Spleen (tissue), 13 donors: ENCODE measurements at places on chromosomes 7 and 10.

DNA sequence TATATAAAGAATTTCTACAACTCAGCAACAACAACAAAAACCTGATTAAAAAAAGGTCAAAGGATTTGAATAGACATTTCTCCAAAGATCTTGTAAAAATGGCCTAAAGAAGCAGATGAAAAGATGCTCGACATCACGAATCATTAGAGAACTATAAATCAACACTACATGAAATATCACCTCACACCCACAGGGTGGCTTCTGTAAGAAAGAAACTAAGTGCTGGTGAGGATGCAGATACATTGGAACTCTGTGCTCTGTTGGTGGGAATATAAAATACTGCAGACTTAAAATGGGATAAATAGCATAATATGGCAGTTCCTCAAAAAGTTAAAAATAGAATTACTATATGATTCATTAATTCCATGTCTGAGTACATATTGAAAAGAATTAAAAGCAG, 38.3 kb upstream of the CDCA7L start:
- H3K27ac ChIP-seq, result no peak overlapping the region
- H3K36me3 ChIP-seq, result no peaks in the 10 kb centered on the region
- DNase-seq, result no peak
- H3K4me3 ChIP-seq, result no peak overlapping the region
- H3K4me1 ChIP-seq, result no peaks in the 10 kb centered on the region

DNA sequence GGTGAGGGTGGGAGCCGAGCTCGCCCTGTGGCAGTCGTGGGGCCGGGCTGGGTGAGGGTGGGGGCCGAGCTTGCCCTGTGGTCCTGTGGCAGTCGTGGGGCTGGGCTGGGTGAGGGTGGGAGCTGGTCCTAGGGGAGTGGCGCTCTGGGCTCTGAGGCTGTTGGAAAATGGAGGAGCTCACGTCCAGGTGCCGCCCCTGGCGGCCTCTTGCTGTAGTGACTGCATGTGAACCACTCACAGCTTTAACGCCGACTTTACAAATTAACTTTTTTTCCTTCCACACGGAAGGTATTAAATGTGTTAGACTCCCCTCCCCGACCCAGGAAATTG, 312.6 kb downstream of the WDR37 start:
- no peak for DNase-seq
- H3K4me3 ChIP-seq, result no peak overlapping the region

DNA sequence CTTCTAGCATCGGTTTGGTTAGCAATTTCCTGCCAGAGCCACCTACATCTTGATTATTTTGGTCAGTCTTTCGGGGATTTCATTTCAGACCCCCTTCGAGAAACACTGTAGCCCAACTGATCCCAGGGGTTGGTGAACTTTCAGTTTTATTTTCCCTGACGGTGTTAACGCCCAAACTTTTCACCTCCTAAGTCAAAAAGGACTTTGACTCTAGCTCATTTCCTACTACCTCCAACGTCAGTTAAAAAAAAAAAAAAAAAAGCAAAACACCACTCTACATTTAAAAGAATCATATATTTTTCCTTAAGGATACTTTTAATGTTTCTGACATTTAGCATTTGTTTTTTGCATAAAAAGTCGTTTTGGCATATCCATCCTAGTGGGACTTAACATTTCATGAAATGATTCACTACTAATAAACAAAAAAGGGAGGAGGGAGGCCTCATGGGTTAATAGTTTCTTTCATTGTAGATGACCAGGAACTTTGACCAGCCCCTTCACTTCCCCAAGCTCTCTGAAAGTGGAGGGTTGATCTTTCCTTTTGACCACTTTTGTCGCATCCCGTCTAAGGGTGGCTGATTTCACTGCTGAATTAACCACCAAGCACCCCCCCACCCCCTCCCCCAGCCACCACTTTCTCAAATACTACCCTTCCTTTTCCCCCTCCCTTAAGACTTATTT, 764 bp upstream of the TCF7L2 start:
- DNase-seq, result no peak
- no peaks in the 10 kb centered on the region for H3K36me3 ChIP-seq
- H3K4me1 ChIP-seq, result peaks cover 20% of the 10 kb centered on the region
- H3K27me3 ChIP-seq, result peaks cover 23% of the 10 kb centered on the region

- no peak for DNase-seq
- H3K4me1 ChIP-seq, result peaks cover 74% of the 10 kb centered on the region
These were observed 123.7 kb downstream of the CUBN start for GRCh38 chr10:17005621-17006566.

GRCh38 chr10:5364374-5364773, 392 bp upstream of the UCN3 start:
- H3K36me3 ChIP-seq, result no peaks in the 10 kb centered on the region
- no peak overlapping the region for H3K27ac ChIP-seq
- no peaks in the 10 kb centered on the region for H3K4me1 ChIP-seq
- no peak for DNase-seq
- H3K4me3 ChIP-seq, result no peak overlapping the region

DNA sequence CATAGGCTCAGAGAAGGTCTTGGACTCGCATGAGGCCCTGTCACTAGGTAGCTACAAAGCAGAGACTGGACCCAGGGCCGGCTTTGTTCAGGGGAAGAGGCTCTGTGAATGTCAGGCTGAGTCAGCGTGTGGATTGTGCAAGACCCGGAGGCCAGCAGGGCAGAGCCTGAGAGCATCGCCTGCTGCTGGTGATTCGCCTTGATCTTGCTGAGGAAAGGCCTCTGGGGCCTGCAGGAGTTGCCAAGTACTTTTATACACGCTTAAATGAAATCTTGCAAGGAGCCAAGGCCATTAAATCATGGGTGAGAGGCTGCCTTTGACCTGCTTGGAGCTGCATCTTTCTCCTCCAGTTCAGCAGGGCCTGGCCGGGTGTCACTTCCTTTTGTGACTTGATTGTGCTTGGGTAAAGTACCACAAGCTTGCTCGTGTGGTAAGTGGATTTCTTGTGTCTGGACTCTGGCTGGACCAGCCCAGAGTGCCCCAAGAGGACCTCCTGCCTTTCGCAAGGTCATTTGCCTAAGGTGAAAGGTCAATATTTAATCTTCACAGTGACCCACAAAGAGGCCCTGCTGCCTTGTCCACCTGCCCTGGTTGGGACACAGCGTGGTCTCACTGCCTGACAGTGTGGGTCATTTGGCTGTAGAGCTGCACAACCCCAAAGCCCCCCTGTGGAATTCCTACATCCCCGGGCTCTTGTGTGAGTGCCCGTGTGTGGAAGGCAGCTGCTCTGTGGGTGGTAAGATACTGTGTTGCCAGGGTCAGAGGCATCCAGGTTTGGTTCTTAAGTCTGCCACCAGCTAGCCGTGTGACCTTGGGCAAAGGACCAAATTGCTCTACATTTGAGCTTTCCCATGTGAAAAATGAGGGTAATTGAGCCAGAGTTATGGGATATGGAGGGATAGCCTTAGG, 38.6 kb upstream of the SH2D4B start:
- peak overlapping the region; percentile 96 for H3K27ac ChIP-seq
- peaks cover 100% of the 10 kb centered on the region for H3K4me1 ChIP-seq
- peaks cover 39% of the 10 kb centered on the region for H3K36me3 ChIP-seq
- peak; percentile 93 for DNase-seq
- H3K4me3 ChIP-seq, result no peak overlapping the region
- no peaks in the 10 kb centered on the region for H3K27me3 ChIP-seq

DNA sequence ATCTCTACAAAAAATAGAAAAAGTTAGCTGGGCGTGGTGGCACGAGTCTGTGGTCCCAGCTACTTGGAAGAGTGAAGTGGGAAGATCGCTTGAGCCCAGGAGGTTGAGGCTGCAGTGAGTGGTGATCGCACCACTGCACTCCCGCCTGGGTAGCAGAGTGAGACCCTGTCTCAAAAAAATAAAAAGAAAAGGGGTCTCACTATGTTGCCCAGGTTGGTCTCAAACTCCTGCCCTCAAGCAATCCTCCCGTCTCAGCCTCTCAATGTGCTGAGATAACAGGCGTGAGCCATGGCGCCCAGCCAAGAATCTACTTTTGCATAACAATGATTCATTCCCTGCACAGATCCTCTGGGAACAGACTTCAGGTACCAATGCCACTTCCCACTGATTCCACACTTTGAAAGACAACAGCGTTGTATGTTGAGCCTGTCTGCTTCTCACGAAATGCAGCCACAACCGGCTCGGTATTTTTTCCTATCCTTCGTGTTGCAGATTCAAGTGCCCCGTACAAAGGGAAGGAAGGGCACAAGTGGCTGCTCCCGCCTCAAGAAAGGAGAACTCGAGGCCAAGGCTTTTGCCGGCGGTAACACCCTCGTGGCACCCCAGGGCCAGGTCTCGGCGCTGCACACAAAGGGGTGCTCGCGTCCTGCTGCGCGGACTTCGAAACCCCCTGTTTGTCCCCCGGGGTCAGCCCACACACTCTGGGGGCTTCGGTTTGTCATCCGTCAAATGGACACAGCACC, 745 bp downstream of the DAGLB start:
- H3K27ac ChIP-seq, result peak overlapping the region; percentile 90
- peaks cover 34% of the 10 kb centered on the region for H3K36me3 ChIP-seq
- no peaks in the 10 kb centered on the region for H3K27me3 ChIP-seq
- peaks cover 54% of the 10 kb centered on the region for H3K4me1 ChIP-seq
- peak overlapping the region; percentile 86 for H3K4me3 ChIP-seq

GRCh38 chr7:15015545-15016314, 113.2 kb upstream of the DGKB start:
- no peak overlapping the region for H3K27ac ChIP-seq
- no peaks in the 10 kb centered on the region for H3K36me3 ChIP-seq
- H3K4me3 ChIP-seq, result no peak overlapping the region
- no peaks in the 10 kb centered on the region for H3K4me1 ChIP-seq
- H3K27me3 ChIP-seq, result no peaks in the 10 kb centered on the region

- no peaks in the 10 kb centered on the region for H3K27me3 ChIP-seq
- no peak overlapping the region for H3K27ac ChIP-seq
- no peak overlapping the region for H3K4me3 ChIP-seq
- H3K36me3 ChIP-seq, result no peaks in the 10 kb centered on the region
- DNase-seq, result no peak
- no peaks in the 10 kb centered on the region for H3K4me1 ChIP-seq
These were observed 35.9 kb downstream of the INSIG1 start for GRCh38 chr7:155333346-155334234.

DNA sequence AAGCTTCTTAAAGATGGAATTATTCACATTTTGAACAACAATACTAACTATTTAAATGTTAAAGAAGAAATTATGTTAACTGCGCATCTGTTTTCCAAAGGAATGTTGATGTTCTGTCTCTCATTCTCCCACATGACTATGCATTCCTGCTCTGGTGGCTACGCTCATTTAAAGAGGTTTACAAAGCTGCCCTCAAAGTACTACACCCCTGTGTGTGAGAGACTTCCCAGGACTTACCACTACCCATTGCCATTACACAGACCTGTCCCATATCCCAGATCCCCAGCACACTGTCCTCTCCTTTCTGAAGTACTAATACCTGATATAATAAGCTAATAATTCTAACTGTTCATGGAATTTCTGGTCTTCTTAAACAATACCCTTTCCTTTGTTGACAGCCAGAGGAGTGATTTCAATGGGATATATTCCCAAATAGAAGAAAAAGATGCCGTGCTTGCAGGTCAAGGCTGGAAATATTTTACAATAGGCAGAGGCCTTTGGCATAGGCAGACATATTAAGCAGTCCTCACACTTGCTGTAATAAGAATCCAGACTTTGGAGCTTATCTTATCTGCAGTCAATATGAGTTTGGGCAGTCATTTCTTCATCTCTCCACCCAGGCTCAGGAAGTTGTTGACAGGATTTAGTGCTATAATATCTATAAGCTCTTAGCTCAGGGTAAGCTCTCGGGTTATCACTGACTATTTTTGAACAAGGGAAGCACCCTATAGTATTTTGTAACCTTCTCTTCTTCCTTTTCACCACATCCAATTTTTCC, 12.2 kb downstream of the LIPF start:
- no peaks in the 10 kb centered on the region for H3K27me3 ChIP-seq
- H3K27ac ChIP-seq, result no peak overlapping the region
- no peak for DNase-seq
- H3K36me3 ChIP-seq, result no peaks in the 10 kb centered on the region

GRCh38 chr10:131872827-131873375, 27.9 kb upstream of the PPP2R2D start:
- no peak overlapping the region for H3K27ac ChIP-seq
- DNase-seq, result peak; percentile 65
- peaks cover 6% of the 10 kb centered on the region for H3K4me1 ChIP-seq
- H3K27me3 ChIP-seq, result no peaks in the 10 kb centered on the region
- no peaks in the 10 kb centered on the region for H3K36me3 ChIP-seq
- H3K4me3 ChIP-seq, result no peak overlapping the region

DNA sequence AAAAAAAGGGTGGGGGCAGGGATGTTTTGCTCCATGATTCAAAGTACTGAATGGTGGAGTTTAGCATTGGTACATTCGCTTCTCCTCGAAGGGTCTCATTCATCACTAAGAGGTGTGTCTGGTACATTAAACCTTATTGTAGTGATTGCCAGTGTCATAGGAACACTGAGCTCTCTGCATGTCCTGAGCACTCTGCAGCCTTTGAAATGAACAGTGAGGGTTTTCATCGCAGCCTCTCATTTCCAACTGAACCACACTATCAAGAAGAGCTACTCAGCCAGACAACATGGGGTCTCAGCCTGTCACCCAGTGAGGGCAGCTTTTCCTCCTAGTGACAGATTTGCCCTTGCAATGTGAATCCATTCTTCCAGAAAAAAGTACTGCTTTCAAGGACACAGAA, 7.6 kb upstream of the DEPP1 start:
- DNase-seq, result no peak
- H3K36me3 ChIP-seq, result no peaks in the 10 kb centered on the region
- H3K27ac ChIP-seq, result no peak overlapping the region

GRCh38 chr10:94413361-94413760, 11.0 kb downstream of the TBC1D12 start:
- no peak overlapping the region for H3K4me3 ChIP-seq
- DNase-seq, result no peak
- H3K36me3 ChIP-seq, result no peaks in the 10 kb centered on the region
- H3K4me1 ChIP-seq, result no peaks in the 10 kb centered on the region
- no peak overlapping the region for H3K27ac ChIP-seq

- no peaks in the 10 kb centered on the region for H3K36me3 ChIP-seq
- peaks cover 76% of the 10 kb centered on the region for H3K4me1 ChIP-seq
- no peak for DNase-seq
- peak overlapping the region; percentile 9 for H3K4me3 ChIP-seq
- no peaks in the 10 kb centered on the region for H3K27me3 ChIP-seq
These were observed 73.8 kb upstream of the SFMBT2 start for GRCh38 chr10:7484456-7485243.

DNA sequence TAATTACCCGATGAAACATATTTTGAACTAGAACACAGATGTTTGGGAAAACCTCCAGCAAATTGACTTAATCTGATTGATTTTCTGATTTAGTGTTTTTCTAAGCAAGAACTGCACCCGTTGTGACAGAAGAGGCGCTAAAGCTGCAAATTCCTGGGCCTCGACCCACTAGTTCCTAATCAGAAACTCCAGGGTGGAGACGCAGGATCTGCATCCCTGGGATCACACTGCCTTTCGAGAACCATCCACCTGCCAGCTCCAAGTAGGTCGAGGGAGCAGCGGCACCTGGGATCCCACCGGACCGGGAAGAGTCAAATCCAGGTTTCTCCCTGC, 136.8 kb upstream of the CDCA7L start:
- DNase-seq, result no peak
- peak overlapping the region; percentile 92 for H3K27ac ChIP-seq
- peak overlapping the region; percentile 63 for H3K4me3 ChIP-seq
- H3K27me3 ChIP-seq, result peaks cover 22% of the 10 kb centered on the region
